ENCODE measurements at places on chromosomes 1 and 21. TPM values are rescaled to one million over a fixed set of nuclear protein-coding genes. Genes with fewer than 3 reads are reported as not detected.

Gene MAP10
- 4.2 TPM for total RNA-seq

GRCh38 chr1:238196516-238196915 lies 305.8 kb upstream of the ZP4 start:
- no peak overlapping the region for H3K4me3 ChIP-seq
- no peaks in the 10 kb centered on the region for H3K27me3 ChIP-seq
- no peaks in the 10 kb centered on the region for H3K4me1 ChIP-seq
- no peak overlapping the region for H3K27ac ChIP-seq
- no peak for DNase-seq

GRCh38 chr1:214698559-214698958 lies 95.6 kb downstream of the CENPF start:
- no peaks in the 10 kb centered on the region for H3K36me3 ChIP-seq
- no peak overlapping the region for H3K4me3 ChIP-seq
- no peak for DNase-seq
- no peak overlapping the region for H3K27ac ChIP-seq
- H3K4me1 ChIP-seq = no peaks in the 10 kb centered on the region
- H3K27me3 ChIP-seq = no peaks in the 10 kb centered on the region

GRCh38 chr1:186903374-186904136 lies 74.8 kb downstream of the PLA2G4A start:
- H3K4me3 ChIP-seq = no peak overlapping the region
- H3K4me1 ChIP-seq = no peaks in the 10 kb centered on the region
- no peak for DNase-seq
- H3K27me3 ChIP-seq = no peaks in the 10 kb centered on the region
- H3K36me3 ChIP-seq = no peaks in the 10 kb centered on the region

Gene DMBX1
- total RNA-seq = not detected
